MV-4-11 (cell line): ENCODE measurements at places on chromosomes 3 and 15.

DNA sequence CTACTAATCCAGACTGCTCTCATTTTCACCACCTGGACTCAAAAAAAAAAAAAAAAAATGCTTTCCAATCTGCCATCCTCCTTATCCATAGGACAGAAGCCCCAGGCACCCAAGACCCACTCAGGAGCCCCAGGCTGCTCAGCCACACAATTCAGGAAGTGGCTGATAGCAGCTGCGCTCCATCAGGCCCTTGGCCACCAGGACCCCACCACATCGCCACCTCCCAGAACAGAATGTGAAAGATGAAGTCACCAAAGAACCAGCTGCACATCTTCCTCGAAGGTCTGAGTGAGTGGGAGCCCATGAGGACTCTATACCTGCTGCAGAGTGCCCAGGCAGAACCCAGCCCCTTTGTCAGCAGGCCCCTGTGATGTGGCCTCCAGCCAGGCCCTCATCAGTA, 19.5 kb downstream of the POC1A start:
- peak; percentile 63 for DNase-seq

GRCh38 chr3:15217841-15218267, 11.8 kb downstream of the CAPN7 start:
- no peak for DNase-seq

- DNase-seq, result no peak
Measured at GRCh38 chr3:18868911-18869689, 279.2 kb upstream of the KCNH8 start.

DNA sequence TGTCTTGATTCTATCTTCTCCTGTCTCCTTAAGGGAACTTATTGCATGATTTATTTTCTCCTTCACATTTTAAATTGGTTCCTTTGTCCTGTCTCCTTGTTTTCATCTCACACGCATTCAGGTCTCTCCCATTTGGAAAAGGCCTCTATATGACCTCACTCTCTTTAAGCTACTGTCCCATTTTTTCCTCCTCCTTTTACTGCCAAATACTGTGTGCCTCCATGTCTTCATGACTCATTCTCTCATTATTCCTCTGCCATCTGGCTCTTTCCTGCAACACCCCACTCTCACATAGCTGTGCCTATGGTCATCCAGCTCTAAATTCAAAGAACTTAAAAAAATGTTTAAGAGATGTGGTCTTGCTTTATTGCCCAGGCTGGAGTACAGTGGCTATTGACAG, 48.0 kb downstream of the TYRO3 start:
- no peak for DNase-seq

DNA sequence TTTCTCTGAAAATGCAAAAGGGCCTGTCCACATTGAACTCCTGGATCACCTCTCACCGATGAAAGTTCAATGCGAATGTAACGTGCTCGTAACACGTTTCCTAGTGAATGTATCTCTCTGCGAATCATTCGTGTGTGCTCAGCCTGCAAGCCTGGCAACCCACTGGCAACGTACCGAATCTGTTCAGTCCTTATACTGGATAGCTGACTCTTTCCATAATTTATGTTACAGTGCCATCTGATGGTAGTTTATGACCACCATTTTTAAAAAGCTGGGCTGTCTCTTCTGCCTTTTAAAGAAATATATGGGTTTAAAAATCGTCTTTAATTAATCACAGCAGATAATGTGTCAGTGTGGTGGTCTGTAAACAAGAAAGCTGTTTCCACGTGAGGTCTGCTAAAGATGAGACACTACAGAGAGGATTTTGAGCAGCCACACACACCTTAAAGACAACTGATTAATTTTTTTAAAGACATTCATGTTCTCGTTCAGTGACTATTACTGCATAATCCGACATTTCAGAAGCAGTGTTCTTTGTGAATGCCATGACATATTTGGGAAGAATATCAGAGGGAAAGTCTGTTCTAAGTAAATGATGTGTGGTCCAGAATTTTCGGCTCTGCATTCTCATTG, 69.4 kb upstream of the FOXP1 start:
- DNase-seq, result peak; percentile 46

GRCh38 chr3:111859061-111859973, at the start of gene PHLDB2:
Gene PHLDB2, plus strand, starts transcription at chr3:111859265. Its CDS starts 24,813 bp downstream, at chr3:111884078.
- no peak for DNase-seq

DNA sequence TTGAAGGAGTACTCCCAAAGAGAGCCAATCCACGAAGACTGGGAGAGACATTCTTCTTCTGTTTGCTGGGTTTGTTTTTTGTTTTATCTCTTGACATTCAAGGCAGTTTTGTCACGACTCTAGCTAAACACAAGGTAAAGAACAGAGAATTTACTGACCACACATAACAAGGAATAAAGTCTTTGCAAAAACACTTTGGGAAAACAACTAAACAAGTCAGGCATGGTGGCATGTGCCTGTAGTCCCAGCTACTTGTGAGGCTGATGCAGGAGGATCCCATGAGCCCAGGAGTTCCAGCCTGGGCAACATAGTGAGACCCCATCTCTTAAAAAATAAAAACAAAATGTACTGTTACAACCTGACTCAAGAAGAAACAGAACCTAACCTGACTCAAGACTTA, 28.0 kb downstream of the TBC1D5 start:
- DNase-seq, result no peak

GRCh38 chr15:58734859-58735258, 14.6 kb downstream of the ADAM10 start:
- DNase-seq, result no peak

GRCh38 chr3:42276141-42277132, 10.5 kb upstream of the CCK start:
- no peak for DNase-seq

GRCh38 chr3:55683666-55684270, 196.7 kb upstream of the WNT5A start:
- no peak for DNase-seq
